ENCODE measurements at places on chromosomes 12 and 14.

DNA sequence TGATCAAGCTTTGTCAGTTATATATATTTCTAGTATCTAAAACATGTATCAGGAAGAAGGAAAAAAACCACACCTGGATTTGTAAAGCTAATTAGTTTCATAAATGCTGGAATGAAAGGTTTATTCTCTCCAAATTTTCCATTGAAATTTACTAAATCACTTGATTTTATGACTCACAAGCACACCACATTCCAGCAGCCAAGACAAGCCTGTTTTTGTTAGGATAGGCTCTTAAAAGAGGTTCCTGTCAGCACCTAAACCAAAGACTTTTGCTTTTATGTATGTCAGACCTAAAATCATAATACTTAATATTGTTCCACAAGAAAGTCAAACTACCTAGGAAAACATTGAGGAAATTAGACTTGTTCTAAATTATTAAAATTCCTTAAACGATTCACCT, 85.3 kb upstream of the PAWR start:
- no peak for DNase-seq

GRCh38 chr12:37546901-37547475, 769.6 kb upstream of the ALG10B start:
- no peak for DNase-seq

GRCh38 chr14:20498622-20499021, 6.7 kb upstream of the RNASE10 start:
- DNase-seq, result no peak

DNA sequence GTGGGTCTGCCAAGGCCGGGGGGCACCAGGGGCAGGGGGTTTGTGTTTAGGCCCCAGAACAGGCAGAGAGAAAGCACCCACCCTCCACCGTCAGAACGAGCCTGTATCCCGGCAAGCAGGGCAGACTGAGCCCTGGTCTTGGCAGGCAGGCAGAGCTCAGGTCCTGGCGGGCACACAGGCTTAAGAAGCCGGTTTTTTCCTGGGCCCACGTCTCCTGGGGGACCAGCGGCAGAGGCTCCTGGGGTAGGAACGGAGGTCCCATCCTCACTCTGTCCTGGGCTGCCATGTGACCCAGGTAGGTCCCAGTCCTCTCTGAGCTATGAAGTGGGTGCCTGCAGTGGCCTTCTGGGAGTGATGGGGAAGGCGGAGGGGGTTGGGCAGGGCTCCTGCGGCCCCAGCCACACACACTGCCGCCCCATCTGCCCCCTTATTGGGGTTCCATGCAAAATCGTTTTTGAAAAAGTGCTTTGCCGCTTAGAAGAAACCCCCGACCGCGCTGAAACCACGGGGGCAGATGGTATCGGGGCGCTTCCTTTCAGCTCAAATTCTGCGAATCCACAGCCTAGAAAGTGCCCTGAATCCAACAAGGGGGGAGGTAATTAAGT, 24.2 kb downstream of the SH2B3 start:
- no peak for DNase-seq

- DNase-seq, result no peak
These were observed 191.6 kb upstream of the NUDT4 start for GRCh38 chr12:93186131-93186530.

DNA sequence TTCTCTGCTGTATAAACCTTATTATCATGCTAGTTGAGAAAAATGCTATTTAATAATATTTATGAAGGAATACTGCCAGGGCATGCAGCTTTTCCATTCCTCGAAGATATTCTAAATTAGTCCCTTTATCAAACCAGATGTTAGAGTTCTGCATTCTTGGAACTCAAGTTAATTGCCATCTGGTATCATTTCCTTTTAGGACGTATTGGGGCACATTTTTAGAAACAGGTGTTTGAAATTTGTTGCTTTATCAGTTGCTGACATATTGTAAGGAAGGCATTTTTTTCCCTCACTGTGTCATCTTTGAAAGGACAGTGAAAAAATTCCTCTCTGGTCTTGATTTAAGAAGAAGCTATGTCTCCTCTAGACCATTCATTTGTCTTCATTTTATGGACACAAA, 471.2 kb upstream of the PRICKLE1 start:
- DNase-seq, result no peak

- DNase-seq, result no peak
These were observed 26.0 kb upstream of the SPATA7 start for GRCh38 chr14:88359500-88359899.

- DNase-seq, result no peak
These were observed 432.2 kb upstream of the MDGA2 start for GRCh38 chr14:48107646-48108045.

All from right kidney (tissue), 9 donors.